ENCODE measurements at places on chromosomes 2 and 18.

GRCh38 chr2:122183890-122184289 lies 428.4 kb downstream of the TSN start:
- no peak for DNase-seq

DNA sequence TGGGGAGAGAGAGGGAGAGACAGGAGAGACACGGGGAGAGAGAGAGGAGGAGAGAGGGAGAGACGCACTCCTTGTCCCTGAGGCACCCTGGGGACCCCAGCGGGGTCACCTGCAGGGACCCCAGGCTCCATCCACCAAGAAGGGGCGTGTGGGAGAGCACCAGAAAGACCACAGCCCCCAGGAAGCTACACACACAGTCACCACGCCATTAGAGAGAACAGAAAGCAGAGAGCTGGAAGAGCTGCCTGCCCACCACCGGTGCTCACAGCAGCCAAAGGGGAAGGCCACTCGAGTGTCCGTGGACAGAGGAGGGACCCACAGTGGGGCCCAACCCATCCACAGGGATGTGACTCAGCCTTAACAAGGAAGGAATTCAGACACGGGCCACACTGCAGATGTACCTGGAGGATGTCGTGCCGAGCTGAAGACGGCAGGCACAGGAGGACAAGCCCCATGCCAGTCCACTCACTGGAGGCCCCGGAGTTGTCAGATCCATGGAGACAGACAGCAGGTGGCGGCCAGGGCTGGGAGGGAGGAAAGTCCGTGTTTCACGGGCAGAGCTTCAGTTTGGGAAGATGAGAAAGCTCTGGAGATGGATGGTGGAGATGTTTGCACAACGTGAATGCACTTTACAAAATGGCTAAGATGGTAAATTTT lies 11.5 kb upstream of the NFATC1 start:
- DNase-seq, result no peak

GRCh38 chr2:239601201-239601851 lies 200.5 kb upstream of the HDAC4 start:
- DNase-seq, result no peak

DNA sequence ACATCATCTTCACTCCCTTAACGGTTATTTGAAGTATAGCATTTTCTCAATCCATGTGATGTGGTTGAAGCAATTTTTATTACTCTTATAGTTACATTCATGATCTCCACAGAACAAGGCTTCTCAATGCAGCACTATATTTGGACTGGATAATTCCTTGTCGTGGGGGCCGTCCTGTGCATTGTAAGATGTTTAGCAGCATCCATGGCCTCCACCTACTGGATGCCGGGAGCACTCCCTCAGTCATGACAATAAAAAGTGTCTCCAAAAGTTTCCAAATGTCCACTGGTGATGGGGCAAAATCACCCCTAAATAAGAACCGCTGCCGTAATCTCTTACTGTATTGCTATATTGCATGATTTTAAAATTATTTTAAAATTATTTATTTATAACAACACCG lies 110.6 kb upstream of the DDX18 start:
- no peak for DNase-seq
